Stimulated activated naive B cell treated with anti-CD40 and anti-IgM and Interleukin-4, amounts not matched to agents 10 μg/mL and 1 μg/mL and 100 μg/mL, for 72 hours (primary cell): ENCODE measurements at places on chromosomes 5 and 9.

DNA sequence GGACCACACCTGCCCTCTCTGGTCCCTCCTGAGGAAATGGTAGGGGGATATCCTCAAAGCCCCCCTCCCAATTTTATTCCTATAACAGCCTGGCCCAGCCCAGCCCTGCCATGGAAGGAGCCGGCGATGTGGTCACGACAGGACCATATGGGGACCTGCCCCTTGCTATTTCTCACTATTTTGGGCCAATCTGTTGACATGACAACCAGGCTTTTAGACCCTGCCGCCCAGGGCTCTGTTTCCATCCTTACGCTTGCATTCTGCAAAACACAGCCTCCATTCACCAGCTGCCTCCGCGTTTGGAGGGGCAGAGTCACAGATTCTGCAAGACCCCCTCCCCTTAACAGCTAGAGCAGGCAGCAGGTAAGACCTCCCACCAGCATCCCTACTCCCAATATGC is 112.2 kb downstream of the GABBR2 start:
- H3K4me1 ChIP-seq = no peaks in the 10 kb centered on the region
- DNase-seq = no peak
- H3K27ac ChIP-seq = no peak overlapping the region
- no peak overlapping the region for H3K4me3 ChIP-seq
- H3K27me3 ChIP-seq = peaks cover 5% of the 10 kb centered on the region
- no peaks in the 10 kb centered on the region for H3K36me3 ChIP-seq

DNA sequence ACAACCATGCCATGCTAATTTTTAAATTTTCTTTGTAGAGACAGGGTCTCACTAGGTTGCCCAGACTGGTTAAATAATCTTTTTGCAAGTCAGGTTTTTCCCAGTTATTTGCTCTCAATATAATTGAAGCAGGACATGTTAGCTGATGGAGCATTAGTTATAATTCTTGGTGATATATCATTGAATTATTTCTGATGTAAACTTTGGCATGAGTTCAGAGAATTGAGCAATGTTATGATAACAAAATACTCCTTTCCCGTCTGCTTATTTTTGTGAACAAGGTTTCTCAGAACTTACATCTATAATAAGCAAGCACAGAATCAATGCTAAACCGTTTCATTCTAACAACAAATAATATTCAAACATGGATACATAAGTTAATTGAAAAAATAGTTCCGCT is 37.8 kb downstream of the BHMT start:
- H3K27ac ChIP-seq = no peak overlapping the region
- DNase-seq = no peak
- no peaks in the 10 kb centered on the region for H3K36me3 ChIP-seq
- H3K27me3 ChIP-seq = peaks cover 9% of the 10 kb centered on the region
- no peak overlapping the region for H3K4me3 ChIP-seq
- H3K4me1 ChIP-seq = no peaks in the 10 kb centered on the region

- peak; percentile 20 for DNase-seq
- H3K4me1 ChIP-seq = peaks cover 24% of the 10 kb centered on the region
- H3K27ac ChIP-seq = peak overlapping the region; percentile 98
Measured at GRCh38 chr5:96660971-96661854, 963 bp upstream of the CAST start.

GRCh38 chr9:122261469-122261881 is 3.2 kb downstream of the RBM18 start:
- H3K27me3 ChIP-seq = no peaks in the 10 kb centered on the region
- H3K27ac ChIP-seq = no peak overlapping the region
- H3K4me3 ChIP-seq = no peak overlapping the region
- no peak for DNase-seq
- peaks cover 17% of the 10 kb centered on the region for H3K36me3 ChIP-seq

- no peaks in the 10 kb centered on the region for H3K36me3 ChIP-seq
- DNase-seq = no peak
- H3K27ac ChIP-seq = no peak overlapping the region
Measured at GRCh38 chr5:107563959-107564544, 106.7 kb downstream of the EFNA5 start.

DNA sequence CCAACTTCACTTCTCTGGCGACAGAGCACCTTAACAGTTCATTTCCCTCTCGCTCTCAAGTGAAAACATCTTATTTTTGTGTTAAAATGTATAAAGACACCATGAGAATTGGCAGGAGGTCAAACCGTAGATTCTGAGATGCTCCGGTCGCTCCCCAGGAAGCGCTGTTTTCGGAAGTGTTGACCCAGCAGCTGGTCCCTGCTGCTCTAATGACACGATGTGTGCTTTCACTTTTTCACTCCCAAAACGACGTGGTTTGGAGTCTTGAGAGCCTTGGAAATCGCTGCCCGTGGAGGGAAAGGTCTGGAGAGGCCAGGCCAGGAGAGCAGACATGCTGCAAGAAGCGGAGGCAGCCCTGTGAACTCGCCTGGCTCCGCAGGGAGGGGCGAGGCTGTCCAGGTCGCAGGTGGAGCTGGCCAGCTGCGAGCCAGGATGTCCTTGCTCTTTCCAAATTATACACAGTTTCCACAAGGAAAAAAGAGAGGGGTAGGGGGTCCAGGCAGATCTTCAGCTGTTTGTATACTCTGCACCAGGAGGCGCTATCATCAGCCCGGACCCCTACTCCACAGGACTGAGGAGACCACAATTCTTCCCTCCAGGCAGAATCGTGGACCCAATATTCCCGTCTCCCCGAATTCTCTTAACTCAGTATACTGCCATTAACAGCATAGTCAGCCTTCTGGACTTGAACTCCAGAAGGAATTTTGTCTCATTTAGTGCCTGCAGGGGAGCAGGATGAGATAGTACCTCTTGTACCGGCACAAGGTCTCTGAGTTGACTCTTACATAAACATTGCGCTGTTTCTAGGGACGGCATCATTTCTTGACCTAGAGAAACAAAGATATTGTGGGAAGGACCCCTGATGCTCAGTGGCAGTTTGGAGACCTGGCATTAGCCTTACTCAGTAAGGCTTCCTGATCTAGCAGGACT is 248.6 kb upstream of the ANKRD55 start:
- peaks cover 3% of the 10 kb centered on the region for H3K36me3 ChIP-seq
- peak; percentile 28 for DNase-seq
- H3K4me1 ChIP-seq = peaks cover 56% of the 10 kb centered on the region
- no peaks in the 10 kb centered on the region for H3K27me3 ChIP-seq
- H3K27ac ChIP-seq = peak overlapping the region; percentile 96

DNA sequence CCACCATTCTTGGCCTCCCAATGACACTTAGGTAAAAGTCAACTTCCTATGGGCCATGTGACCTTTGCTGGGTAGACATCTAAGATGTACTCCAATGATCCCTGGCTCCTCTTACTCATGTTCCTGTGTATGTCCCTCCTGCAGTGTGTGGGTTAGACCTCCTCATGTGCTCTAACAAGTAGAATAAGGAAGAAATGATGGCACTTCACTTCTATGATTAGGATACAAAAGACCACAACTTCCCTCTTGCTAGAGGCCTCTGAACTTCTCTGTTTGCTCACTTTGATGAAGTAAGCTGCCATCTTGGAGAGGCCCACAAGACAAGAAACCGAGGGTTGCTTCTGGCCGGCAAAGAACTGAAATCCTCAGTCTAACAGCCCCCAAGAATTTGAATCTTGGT is 131.8 kb downstream of the TAF11L14 start:
- H3K27ac ChIP-seq = no peak overlapping the region
- no peak for DNase-seq
- H3K36me3 ChIP-seq = no peaks in the 10 kb centered on the region
- no peak overlapping the region for H3K4me3 ChIP-seq
- H3K27me3 ChIP-seq = no peaks in the 10 kb centered on the region
- no peaks in the 10 kb centered on the region for H3K4me1 ChIP-seq

DNA sequence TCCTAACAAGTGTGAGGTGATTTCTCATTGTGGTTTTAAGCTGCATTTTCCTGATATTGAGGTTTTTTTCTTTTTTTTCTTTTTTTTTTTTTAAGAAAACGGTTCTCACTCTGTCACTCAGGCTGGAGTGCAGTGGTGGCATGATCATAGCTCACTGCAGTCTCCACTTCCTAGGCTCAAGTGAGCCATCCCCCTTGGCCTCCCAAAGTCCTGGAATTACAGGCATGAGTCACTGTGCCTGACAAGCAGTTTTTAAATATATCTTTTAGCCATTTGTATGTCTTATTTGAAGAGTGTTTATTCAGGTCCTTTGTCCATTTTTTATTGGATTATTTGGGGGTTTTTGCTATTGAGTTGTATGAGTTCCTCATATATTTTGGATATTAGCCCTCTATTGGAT is 53.8 kb downstream of the GCNT1 start:
- no peak overlapping the region for H3K27ac ChIP-seq
- H3K36me3 ChIP-seq = peaks cover 22% of the 10 kb centered on the region
- peaks cover 21% of the 10 kb centered on the region for H3K4me1 ChIP-seq

DNA sequence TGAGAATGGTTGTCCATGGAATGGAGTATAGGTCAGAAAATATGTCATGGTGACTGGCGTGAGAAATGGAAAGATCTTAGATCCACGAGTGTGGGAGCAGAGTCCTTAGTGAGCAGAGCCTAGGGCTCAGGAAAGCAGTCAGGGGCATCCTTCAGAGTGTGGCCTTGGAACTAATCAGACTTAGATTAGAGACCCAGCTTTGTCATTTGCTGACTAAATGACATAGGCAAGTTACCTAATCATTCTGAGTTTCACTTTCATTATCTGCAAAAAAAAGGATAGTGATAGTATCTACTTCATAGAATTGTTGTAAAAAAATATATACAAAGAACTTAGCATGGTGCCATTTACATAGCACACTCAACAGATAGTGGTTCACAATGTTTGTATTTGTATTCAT is 24.3 kb upstream of the SLIT3 start:
- no peaks in the 10 kb centered on the region for H3K36me3 ChIP-seq
- no peak overlapping the region for H3K27ac ChIP-seq
- H3K4me3 ChIP-seq = no peak overlapping the region
- H3K4me1 ChIP-seq = no peaks in the 10 kb centered on the region

DNA sequence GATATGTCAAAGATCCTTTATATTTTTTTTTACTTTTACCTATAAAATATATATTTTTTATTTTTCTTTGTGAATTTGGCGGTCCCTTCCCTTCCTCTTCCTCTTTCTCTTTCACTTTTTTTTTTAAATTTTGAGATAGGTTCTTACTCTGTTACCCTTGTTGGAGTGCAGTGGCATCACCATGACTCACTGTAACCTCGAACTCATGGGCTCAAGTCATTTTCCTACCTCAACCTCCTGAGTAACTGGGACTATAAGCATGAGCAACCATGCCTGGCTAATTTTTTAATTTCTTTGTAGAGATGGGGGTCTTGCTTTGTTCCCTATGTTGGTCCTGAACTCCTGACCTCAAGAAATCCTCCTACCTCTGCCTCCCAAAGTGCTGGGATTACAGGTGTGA is 258.0 kb upstream of the CLINT1 start:
- peaks cover 6% of the 10 kb centered on the region for H3K4me1 ChIP-seq
- no peak overlapping the region for H3K27ac ChIP-seq
- no peak for DNase-seq
- H3K27me3 ChIP-seq = no peaks in the 10 kb centered on the region
- peaks cover 6% of the 10 kb centered on the region for H3K36me3 ChIP-seq

- no peak for DNase-seq
- H3K27ac ChIP-seq = no peak overlapping the region
- peaks cover 2% of the 10 kb centered on the region for H3K4me1 ChIP-seq
- no peaks in the 10 kb centered on the region for H3K36me3 ChIP-seq
Measured at GRCh38 chr5:161086461-161086860, 234.4 kb upstream of the ATP10B start.

DNA sequence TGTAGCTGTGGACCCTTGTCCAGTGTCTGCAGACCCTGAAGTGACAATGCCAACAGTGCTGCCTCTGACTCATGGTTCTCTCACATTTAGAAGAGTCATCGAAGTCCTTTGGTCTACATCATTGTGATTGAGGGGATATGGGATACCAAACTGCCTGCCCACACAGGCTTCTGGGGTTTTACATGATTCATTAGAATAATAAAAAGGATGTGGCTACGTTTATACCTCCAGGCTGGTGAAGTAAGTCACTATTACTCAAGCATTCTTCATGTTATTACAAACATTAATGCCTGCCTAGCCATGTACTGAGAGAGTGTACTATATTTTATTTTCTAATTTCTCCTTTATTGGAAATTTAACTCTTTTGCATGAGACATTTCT is 365.7 kb downstream of the SPATA31D1 start:
- H3K27me3 ChIP-seq = no peaks in the 10 kb centered on the region
- H3K4me3 ChIP-seq = no peak overlapping the region
- H3K4me1 ChIP-seq = peaks cover 2% of the 10 kb centered on the region
- H3K27ac ChIP-seq = no peak overlapping the region

GRCh38 chr5:424301-425110 is 18.5 kb upstream of the EXOC3 start:
- peak; percentile 42 for DNase-seq
- peaks cover 12% of the 10 kb centered on the region for H3K27me3 ChIP-seq
- H3K36me3 ChIP-seq = peaks cover 90% of the 10 kb centered on the region

DNA sequence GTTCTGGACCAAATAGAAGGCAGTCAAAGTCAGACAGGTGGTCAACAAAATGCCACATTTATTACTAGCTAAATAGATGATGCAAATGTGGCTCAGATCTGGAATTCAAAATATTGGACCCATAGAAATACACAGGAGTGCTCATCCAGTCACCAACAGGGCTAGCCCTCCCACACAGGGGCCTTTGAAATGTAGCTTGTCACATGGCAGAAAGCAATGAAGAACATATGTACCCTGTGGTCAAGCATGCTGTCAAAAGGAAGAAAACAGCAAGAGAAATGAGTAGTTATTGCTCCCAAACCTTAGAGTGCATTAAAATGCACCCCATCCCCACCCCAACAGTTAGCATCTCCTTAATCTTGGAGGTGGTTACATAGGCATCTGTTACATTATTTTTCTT is 20.9 kb upstream of the CCDC112 start:
- H3K27ac ChIP-seq = no peak overlapping the region
- H3K4me3 ChIP-seq = no peak overlapping the region
- peaks cover 6% of the 10 kb centered on the region for H3K27me3 ChIP-seq
- DNase-seq = no peak

GRCh38 chr9:15461056-15461455 is 38.4 kb downstream of the SNAPC3 start:
- H3K4me3 ChIP-seq = no peak overlapping the region
- H3K4me1 ChIP-seq = no peaks in the 10 kb centered on the region
- H3K36me3 ChIP-seq = peaks cover 25% of the 10 kb centered on the region
- no peak for DNase-seq
- H3K27ac ChIP-seq = no peak overlapping the region

- H3K4me1 ChIP-seq = peaks cover 36% of the 10 kb centered on the region
- H3K36me3 ChIP-seq = peaks cover 28% of the 10 kb centered on the region
- H3K4me3 ChIP-seq = peak overlapping the region; percentile 97
Measured at GRCh38 chr9:130694205-130694604, 625 bp downstream of the EXOSC2 start.

GRCh38 chr9:71647094-71647591 is 121.2 kb downstream of the CEMIP2 start:
- peaks cover 2% of the 10 kb centered on the region for H3K36me3 ChIP-seq
- H3K4me3 ChIP-seq = peak overlapping the region; percentile 32
- H3K27me3 ChIP-seq = peaks cover 9% of the 10 kb centered on the region
- no peak overlapping the region for H3K27ac ChIP-seq
- H3K4me1 ChIP-seq = peaks cover 9% of the 10 kb centered on the region

GRCh38 chr5:16617274-16617968 is 624 bp upstream of the RETREG1 start:
- no peaks in the 10 kb centered on the region for H3K36me3 ChIP-seq
- no peak overlapping the region for H3K27ac ChIP-seq
- H3K4me3 ChIP-seq = no peak overlapping the region
- H3K4me1 ChIP-seq = peaks cover 8% of the 10 kb centered on the region
